Fibroblast of skin of right quadriceps (primary cell): ENCODE measurements at places on chromosomes 5 and 9.

GRCh38 chr9:33065157-33066076, 11.1 kb downstream of the SMU1 start:
- no peak for DNase-seq

DNA sequence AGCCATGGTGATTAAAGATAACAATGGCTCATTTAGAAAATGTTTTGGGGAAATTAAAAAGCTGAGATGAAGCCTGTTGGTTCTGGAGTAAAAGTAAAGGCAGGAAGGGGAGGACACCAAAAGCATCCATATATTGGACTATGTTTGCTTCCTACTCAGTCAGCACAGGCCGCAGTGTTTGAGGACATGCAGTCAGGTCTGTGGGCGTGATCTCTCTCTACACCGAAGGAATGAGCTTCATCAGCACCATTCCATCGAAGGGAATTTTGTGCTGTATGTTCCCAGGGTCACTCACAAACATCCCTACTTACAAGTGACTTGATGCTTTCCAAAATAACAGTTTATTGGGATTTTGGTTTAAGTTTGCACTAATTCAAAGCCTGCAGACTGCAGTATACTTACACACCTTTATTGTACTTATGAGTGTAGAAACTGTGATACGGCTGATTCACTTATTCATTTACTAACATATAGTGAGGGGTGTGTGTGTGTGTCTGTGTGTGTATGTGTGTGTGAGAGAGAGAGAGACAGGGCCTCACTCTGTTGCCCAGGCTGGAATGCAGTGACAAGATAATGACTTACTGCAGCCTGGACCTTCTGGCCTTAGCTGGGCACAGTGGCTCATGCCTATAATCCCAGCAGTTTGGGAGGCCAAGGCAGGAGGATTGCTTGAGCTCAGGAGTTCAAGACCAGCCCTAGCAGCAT, 13.4 kb upstream of the CDK5RAP2 start:
- no peak for DNase-seq

GRCh38 chr5:180364306-180364856, 11.2 kb upstream of the GFPT2 start:
- no peak for DNase-seq

DNA sequence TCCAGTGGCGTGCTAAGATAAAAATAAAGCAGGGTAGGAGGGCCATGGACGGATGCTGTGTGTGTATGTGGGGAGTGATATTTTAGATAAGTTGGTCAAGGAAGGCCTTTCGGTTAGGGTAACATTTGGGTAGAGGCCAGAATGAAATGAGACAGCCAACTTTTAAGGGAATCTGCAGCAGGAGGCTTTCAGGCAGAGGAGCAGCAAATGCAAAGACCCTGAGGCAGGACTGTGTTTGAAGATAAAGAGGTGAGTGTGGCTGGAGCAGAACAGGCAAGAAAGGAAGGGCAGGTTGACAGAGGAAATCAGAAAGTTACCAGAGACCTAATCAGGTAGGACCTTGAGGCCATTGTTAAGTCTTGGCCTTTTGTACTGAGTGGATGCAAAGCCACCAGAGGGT, 106.2 kb downstream of the MAST4 start:
- no peak for DNase-seq

DNA sequence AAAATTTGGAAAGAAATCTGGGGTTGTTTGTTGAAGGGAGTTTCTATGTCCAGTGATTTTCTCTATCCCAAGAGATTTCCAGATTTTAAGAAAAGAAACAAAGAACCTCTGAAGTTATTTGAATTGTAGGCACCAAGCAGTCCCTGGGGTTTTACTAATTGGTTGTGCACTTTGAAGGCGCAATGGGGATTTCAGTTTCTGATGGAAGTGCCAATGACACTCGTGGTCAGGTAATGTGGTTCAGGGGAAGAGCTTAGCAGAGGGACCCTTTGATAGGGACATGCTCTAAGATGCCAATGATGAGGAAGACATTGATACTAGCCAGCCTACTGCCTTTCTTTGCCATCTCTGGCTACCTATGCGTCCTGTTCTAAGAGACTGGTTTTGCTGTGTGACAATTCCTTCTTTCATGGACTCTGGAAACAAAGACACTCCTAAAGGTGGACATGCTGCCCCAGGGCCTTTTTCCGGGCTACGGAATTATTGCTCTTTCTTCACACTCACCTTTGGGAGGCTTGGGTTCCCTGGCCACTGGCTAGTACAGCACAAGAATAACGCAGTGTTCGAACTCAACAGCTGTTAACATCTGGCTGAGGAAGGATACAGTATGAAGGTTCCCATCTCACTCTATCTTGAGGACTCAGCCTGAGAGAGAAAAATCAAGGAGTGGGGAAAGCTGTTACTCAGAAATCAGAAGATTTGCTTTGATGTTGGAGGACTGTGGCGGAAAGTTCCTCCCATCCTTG, 6.9 kb upstream of the TRAF1 start:
- no peak for DNase-seq

GRCh38 chr5:132546108-132546507, 2.8 kb upstream of the IL5 start:
- no peak for DNase-seq

GRCh38 chr5:149007174-149007573, 55.7 kb downstream of the SH3TC2 start:
- DNase-seq = peak; percentile 95

- DNase-seq = no peak
Observed at GRCh38 chr5:53913941-53914340, 353.5 kb downstream of the NDUFS4 start.
